Left renal pelvis (tissue), 4 donors: ENCODE measurements at places on chromosomes 3 and 15. TPM values are rescaled to one million over a fixed set of nuclear protein-coding genes. Genes with fewer than 3 reads are reported as not detected.

GRCh38 chr15:29102911-29103823 is 166.5 kb downstream of the NSMCE3 start:
- peak; percentile 45 for DNase-seq

- DNase-seq = no peak
These were observed 77.4 kb downstream of the SEC22A start for GRCh38 chr3:123279121-123279520.

DNA sequence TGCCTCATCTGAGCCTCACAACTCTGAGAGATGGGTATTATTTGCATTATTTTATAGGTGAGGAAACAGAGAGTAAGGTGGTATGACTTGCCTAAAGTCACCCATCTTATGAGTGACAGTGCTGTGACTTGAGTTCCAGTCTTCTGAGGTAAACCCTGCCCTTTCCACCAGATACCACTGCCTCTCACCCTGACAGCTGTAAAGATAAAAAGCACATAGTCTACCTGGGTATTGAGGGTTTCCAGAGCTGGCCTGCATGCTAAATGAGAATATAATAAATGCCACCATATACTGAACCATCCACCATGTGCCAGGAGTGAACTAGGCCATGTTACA is 25.6 kb downstream of the RASGRP1 start:
- no peak for DNase-seq

GRCh38 chr3:158447408-158447807 is 123.6 kb upstream of the MLF1 start:
- DNase-seq = no peak

DNA sequence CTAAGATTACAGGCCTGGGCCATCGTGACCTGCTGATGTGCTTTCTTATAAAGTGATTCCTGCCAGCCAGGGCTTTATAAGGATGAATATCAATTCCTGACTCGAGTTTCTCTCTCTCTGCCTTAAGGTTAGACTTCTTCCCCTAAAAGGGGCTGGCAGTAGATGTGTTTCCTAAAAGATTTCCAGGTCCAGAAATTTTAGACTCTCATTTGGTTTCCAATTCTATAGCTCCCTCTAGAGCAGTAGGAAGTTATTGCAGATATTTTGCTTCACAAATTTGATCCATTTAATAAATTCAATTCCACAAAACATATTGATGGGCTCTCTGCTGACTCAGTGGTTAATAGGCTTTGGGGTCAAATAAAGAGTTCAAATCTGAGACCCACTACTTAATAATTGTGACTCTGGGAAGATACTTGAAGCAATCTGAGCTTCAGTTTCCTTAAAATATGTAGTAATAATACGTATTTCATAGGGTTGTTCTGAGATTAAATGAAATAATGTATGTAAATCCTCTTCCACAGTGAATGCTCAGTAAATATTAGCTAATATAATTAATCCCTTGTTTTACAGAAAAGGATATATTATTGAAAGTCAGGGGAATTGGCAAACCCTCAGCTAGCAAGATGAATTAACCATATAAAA is 2.1 kb downstream of the TRIM69 start:
- DNase-seq = peak; percentile 24

The EFCAB12 gene
- polyA plus RNA-seq = 0.55 TPM

GRCh38 chr15:48798319-48798718 is 12.6 kb downstream of the CEP152 start:
- DNase-seq = no peak
